NCI-H2081 (cell line): ENCODE measurements at places on chromosomes 6 and 20.

DNA sequence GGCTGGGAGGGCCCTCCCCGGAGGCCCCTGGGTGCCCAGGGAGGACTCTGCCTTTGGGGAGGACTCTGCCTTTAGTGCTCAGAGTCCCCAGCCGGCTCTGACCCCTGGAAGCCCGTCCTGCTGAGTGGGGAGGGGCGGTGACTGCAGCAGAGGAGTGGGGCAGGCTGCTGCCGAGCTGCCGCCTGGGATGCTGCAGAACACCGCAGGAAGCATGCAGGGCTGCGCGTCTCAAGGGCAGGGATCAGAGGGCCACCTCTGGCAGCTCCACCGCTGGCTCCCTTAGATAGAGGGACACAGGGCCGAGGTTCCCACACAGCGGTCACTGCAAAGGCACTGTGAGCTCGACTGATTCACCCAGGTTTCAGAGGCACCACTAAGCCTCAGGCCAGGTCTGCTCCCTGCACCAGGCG lies 82.2 kb upstream of the GATA5 start:
- DNase-seq: no peak

DNA sequence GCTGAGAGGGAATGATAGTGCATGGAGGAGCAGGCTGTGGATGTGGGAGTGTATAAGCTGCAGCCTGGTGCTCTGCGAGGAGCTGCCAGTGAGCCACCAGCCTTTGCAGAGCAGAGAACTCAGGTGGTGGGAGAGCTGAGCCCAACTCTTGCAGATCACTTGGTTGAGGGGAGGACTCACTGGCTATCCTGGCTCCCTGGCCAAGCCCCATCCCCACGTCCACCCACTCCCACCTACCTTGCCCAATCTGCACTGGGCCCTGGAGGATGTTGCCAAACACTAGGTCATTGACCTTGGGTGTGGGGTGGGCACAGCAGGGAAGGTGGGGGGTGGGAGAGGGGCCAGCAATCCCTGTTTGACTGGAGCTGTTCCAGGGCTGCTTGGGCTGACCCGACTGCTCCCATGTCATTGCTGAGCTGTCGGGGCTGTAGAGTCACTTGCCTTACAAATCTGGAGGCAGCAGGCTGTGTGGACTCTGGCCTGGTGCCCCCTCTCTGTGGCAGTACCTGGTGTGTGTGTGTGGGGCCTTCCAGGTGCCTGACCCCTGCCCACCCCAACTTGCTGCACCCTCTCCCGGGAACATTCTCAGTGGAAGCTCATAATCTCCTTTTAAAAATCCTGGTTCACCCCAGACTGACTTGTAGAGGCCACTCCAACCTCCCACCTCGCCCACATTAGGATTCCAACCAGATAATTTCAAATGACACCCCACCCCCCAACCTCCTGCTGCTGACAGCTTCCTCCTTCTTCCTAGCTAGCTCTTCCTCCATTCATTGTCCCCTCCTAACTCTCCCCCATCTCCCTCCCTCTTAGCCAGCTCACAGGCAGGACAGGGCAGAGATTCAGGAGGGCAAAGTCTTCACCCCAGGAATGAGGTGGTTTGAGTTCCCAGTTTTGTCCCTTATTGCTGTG lies 162.3 kb downstream of the MRPL14 start:
- no peak for DNase-seq

- no peak for DNase-seq
These were observed 94.8 kb upstream of the PHACTR1 start for GRCh38 chr6:12621754-12622153.

DNA sequence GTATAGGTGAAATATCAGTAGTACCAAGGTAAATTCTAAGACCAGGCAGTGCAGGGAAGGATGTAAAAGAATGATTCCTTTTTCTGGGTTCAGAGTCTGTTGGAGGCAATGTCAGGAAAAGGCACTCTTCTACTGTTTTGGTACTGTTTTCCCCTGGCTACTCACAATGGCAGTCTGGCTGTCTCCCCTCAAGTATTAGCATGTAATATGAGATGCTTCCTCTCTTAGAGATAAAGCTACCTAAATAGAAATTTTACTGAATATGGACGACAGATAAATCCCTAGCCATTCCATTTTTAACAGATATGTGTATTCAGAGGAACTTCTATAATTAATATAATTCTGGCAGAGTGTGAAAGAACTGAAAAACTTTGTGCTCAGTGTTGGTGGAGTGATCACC lies 3.5 kb downstream of the RNF8 start:
- DNase-seq: no peak

DNA sequence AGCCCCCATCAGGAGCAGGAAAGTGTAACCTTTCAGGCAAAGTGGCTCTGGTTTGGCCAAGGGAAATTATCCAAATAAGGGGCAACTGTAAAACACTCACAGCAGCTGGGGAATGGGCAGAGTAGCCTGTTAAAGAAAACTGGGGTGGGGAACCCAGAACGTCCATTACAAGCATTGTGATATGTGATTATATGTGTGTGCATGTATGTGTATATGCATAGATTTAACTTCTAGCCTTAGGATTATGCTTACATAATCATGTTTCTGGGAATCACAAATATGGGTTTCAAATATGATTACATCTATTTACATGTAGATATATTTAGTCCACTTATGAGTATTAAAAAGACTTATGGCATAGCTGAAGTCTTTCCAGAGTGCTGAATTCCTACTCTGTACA lies 278.1 kb upstream of the JAG1 start:
- no peak for DNase-seq

DNA sequence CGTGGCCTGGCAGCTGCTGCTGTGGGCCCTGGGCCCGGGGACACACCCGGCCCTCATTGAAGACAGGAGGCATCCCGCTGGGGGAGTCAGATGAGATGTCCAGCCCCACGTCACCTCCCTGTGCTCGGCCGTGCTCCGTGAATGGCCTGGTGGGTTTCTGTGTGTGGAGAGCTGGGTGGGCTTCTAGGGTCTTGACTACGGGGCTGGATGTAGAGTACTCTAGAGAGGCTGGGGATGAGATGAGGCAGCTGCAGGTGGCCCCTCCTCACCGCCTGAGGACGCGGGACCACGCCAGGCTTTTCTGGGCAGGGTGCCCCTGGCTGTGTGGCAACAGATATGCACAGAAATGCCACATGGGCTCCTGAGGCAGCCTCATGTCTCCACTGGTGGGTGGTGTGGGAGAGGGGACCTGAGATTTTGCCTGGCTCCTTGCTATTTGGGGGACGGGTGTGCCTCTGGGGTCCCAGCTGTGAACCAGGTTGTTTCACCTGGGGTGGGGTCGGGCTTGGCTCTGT lies 8.4 kb upstream of the BHLHE23 start:
- no peak for DNase-seq

DNA sequence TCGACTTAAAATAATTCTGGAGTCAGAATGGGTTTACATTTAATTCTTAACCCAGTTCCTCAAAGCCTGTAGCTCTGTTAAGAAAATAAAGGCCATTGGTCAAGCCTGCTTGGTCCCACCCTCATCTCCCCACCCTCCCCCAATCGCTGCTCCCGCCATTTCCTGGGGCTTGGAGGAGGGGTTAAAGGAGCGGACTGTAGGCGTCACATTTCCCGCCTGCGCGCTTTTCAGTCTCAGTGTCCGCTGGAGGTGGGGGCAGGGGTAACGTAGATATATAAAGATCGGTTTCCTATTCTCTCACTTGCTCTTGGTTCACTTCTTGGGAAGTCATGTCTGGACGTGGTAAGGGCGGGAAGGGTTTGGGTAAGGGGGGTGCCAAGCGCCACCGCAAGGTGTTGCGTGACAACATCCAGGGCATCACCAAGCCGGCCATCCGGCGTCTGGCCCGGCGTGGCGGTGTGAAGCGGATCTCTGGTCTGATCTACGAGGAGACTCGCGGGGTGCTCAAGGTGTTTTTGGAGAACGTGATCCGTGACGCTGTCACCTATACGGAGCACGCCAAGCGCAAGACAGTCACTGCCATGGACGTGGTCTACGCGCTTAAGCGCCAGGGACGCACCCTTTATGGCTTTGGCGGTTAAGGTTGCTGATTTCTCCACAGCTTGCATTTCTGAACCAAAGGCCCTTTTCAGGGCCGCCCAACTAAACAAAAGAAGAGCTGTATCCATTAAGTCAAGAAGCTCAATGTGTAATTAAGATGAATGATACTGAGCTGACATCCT lies 58.9 kb downstream of the TRIM38 start:
- peak; percentile 87 for DNase-seq

DNA sequence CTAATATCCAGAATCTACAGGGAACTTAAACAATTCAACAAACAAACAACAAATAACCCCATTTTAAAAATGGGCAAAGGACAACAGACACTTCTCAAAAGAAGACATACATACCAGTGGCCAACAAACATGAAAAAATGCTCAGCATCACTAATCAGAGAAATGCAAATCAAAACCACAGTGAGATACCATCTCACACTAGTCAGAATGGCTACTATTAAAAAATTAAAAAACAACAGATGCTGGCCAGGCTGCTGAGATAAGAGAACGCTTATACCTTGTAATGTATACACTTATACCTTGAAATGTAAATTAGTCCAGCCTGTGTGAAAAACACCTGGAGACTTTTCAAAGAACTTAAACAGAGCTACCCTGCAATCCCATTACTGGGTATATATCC lies 166.8 kb downstream of the IBTK start:
- DNase-seq: no peak

GRCh38 chr6:2403546-2403945 lies 158.1 kb upstream of the GMDS start:
- peak; percentile 65 for DNase-seq

DNA sequence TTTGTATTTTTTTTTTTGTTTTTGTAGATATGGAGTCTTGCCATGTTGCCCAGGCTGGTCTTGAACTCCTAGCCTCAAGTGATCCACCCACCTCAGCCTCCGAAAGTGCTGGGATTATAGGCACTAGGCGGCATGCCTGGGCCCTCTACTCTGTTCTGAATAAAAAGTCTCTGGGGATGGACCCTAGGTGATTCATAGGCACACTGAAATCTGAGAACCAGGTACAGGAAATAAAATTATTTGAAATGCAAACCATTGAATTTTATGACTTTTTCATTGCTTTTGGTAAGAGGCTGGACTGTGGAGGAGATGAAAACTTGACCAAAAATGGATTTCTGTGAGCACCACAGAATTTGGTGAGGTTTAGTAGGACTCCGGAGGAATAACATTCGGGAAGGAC lies 117.5 kb downstream of the PRIM2 start:
- no peak for DNase-seq

- DNase-seq: no peak
These were observed 63.7 kb upstream of the BEND3 start for GRCh38 chr6:107179004-107179403.

DNA sequence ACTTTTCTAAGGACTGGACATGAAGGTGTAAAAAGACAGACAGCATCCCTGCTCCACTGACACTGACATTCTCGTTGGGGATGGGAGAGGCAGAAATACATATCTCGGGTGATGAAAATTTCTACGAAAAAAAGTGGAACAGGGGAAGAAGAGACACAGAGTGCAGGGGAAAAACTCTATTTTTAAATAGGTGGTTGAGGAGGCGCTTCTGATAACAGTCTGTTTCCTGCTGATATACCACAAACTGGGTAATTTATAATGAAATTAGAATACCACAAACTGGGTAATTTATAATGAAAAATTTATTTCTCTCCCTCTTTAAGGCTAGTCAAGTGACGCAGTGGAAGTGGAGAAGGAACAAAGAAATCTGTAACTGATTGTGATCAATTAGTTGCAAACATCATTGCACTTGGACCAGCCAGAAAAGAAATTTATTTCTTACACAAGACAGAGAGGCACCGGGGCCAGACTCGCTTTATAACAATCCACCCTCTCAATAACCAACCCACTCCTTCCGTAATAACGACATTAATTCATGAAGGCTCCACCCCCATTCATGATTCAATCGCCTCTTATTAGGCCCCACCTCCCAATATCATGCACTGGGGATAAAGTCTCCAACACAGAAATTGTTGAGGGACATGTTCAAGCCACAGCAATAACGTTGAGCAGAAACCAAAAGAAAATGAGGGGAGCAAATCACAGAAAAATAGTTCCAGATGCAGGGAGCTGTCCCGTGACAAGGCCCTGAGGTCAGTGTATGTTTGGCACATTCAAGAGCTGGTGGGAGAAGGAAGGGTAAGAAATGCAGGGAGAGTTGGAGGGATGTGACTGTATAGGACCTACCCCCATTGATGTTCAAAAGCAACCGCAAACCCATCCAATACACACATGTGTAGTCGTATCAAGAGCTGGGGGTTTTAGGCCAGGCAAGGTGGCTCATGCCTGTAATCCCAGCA lies 6.6 kb upstream of the SRSF6 start:
- no peak for DNase-seq

- DNase-seq: no peak
These were observed 505.0 kb upstream of the SLC35B3 start for GRCh38 chr6:8940356-8940755.

GRCh38 chr6:86938814-86939213 lies 1.5 kb downstream of the HTR1E start:
- DNase-seq: no peak

GRCh38 chr6:26051665-26052310 lies 35.4 kb upstream of the HFE start:
- DNase-seq: no peak

GRCh38 chr6:25369433-25370177 lies 90.4 kb downstream of the CARMIL1 start:
- peak; percentile 95 for DNase-seq

DNA sequence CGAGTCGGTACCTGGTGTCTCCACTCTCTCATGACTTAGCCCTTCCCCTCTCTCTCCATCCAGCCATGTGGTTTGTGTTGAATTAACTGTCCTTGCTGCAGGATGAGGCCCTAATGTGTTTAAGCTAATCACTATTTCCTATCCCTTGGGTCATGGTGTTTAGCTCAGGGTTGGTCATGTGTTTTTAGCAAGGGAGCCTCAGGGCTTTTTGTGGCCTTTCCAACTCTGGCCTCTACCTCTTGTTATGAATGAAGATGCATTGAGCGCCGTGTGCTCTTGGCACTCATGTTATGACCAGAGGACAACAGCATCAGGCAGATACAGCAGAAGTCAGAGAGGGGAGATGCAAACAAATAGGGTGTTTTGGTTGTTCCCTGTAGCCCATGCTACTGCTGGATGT lies 674.2 kb upstream of the FLRT3 start:
- DNase-seq: no peak

DNA sequence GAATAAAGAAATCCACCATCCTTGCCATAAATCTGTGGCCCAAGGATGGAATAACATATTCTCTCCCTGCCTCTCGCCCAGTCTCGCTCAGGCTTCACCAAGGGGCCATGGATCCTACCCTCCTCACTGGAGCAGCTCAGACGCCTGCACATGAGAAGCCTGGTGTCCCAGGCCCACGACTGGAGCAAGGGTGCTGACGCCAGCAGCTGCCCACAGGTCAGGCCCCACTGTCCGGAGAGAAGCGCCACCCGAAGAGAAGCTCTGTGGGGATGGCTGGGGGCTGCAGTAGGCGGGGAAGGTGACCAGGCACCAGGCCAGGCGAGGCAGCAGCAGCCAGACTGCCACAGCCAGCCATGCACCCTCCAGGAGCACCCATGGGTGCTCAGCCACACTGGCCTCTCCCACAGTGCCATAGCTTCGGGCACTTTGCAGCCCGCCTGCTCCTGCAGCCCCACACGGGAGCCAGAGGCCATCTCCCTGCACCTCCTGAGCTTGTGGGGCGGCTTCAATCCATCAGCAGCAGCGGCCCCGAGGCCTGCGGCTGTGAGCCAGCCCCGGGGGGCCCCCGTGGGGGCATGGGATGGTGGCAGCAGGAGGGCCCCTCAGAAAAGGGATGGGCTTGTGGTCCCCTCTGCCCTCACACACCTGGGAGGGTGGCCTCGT lies 286.2 kb upstream of the SGK1 start:
- no peak for DNase-seq

- no peak for DNase-seq
These were observed 620.1 kb downstream of the COL12A1 start for GRCh38 chr6:74585753-74586152.
